NB4 (cell line): ENCODE measurements at places on chromosomes 5 and 9.

DNA sequence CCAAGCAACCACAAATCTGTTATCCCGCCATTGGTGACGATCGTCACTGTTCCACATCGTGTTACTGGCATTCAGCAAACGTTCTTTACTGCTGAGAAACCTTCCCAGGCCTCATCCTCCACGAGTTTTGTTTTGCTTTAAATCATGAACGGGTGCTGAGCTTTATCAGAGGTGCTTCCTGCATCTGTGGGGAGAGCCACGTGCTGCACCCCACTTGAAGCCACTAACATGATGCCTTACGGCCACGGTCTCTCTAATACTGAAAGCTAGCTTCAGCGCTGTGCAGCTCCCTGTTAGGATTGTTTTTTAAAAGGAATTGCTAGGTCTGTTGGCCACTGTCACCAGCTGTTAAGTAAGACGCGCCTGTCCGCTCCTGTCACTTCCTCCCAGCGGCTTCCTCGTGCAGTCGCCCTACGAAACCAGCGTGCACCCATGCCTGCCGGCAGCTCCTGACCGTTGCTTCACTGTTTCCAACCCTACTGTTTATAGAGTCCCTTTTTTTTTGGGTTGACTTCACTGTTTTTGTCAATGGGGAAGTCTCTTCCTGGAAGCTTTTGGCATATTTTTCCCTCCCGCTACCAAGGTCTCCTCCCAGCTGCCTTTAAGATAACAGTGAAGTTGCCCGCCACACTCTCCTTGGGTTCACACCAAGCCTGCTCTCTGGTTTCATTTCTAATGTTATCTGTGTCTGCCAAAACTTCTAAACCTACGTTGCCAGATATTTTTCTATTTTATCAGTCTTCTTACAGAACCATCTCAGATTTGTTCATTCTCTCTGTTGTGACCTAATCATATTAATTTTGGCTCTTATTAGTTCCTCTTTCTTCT is 20.3 kb downstream of the LPCAT1 start:
- DNase-seq: peak; percentile 88

DNA sequence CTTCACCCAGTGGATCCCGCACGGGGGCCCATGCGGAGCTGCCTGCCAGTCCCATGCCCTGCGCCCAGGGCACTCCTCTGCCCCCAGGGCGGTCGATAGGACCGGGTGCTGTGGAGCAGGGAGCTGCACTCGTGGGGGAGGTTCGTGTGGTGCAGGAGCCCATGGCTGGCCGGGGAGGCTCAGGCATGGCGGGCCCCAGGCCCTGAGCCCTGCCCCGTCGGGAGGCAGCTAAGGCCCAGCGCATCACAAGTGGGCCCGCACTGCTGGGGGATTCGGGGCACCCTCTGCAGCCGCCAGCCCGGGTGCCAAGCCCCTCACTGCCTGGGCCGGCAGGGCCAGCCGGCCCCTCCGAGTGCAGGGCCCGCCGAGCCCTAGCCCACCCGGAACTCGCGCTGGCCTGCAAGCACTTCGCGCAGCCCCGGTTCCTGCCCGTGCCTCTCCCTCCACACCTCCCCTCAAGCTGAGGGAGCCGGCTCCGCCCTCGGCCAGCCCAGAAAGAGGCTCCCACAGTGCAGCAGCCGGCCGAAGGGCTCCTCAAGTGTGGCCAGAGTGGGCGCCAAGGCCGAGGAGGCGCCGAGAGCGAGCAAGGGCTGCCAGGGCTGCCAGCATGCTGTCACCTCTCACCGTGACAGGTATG is 221.1 kb upstream of the RORB start:
- no peak for DNase-seq

- DNase-seq: no peak
Measured at GRCh38 chr9:26694381-26695297, 198.0 kb downstream of the CAAP1 start.

GRCh38 chr5:116525674-116526073 is 48.9 kb downstream of the SEMA6A start:
- DNase-seq: no peak

DNA sequence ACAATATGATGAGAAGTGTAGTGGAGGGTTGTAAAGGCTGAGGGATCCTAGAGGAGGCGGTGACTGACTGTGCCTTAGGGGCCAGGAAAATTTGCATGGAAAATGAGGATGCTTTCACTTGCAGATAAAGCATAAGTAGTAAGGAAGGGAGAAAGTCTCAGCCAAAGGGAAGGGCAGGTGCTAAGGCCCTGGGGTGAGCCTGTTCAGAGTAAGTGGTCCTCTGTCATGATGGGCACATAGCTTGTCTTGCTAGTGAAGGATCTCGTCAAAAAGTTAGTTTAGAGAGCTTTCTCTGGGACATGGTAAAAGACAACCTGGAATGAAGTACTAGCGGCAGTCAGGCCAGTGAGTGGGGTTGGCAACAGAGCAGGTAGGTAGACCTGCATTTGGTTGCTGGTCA is 75.4 kb upstream of the CPLX2 start:
- no peak for DNase-seq

DNA sequence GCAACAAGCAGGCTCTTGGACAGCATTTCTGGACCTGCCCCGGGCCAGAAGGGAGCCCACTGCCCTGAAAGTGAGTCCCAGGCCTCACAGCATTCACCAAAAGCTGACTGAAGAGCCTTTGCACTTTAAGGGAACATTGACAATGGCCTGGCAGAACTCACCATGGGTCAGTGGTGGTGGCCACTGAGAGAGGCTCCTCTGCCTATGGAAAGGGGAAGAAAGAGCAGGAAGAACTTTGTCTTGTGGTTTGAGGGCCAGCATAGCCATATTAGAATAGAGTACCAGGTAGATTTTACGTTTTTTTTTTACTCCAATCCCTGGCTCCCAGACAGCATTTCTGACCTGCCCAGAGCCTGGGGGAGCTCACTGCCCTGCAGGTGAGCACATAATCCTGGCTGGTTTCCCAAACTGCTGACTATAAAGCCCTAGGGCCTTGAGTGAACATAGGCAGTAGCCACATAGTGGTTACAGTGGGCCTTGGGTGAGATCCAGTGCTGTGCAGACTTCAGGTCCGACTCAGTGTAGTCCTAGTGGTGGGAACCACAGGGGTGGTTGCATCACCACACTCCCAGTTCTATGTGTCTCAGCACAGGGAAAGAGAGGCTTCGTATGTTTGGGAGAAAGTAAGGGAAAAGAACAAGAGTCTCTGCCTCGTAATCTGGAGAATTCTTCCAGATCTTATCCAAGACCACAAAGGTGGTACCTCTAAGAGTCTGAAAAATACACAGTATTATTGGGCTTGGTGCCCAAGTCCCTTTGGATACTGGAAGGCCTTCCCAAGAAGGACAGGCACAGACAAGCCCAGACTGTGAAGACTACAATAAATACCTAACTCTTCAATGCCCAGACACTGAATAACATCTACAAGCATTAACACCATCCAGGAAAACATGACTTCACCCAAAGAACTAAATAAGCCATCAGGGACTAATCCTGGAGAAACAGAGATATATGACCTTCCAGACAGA is 89.5 kb downstream of the TSSK1B start:
- no peak for DNase-seq

DNA sequence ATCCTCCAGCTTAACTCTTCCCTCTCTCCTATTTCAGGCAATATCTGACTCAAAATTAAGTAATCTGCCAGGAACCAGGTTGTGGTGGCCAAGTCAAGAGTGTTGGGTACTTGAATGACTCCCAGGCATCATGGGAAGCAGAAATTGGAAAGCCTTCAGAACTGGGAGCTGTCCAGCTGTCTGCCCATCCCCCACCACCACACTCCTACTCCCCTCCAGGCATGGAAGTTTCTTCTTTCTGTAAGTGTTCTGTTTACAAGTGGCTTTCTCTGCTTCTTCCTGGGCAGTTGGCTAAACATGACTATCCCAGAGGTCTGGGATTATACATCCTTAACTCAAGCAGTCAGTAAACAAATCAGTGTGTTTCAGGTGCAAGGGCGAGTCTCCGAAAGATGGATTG is 14.6 kb upstream of the PBX3 start:
- DNase-seq: no peak

GRCh38 chr5:124927735-124928134 is 181.3 kb upstream of the ZNF608 start:
- DNase-seq: no peak

DNA sequence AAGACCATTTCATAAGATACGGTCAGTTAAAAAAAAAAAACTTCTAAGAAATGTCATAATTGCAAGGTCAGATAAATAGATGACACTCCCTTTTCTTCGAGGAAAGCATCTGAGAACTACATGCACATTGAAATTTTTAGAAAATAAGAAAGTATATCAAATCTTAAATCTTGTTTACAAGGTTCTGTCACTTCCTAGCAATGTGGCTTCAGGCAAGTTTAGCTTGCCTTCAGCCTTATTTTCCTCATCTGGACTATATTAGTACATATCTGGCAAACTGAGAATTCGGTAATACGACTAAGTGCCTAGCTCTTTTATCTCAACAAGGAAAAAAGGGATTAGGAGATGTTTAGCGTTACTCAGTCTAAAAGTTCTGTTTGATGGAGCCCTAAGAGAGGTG is 32.5 kb upstream of the OR2K2 start:
- DNase-seq: no peak

DNA sequence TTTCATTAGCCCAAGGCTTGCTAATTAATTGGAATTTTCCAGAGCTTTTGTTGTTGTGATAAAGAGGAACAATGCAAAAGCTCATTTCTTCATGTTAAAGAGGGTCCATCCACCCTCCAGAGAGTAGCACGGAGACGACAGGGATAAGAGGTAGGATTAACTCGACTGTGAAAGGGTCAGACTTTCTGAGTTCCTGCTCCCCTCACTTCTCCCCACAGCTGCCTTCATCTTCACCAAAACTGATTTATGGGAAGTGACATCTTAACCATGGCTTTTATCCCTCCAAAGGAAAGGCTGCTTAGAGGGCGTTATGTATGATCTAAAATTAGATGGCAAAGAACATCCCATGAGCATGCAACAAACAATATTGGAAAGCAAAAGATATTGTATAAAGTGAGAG is 135.5 kb downstream of the GLIS3 start:
- DNase-seq: no peak

- no peak for DNase-seq
Measured at GRCh38 chr9:75451505-75451904, 363.2 kb downstream of the OSTF1 start.

DNA sequence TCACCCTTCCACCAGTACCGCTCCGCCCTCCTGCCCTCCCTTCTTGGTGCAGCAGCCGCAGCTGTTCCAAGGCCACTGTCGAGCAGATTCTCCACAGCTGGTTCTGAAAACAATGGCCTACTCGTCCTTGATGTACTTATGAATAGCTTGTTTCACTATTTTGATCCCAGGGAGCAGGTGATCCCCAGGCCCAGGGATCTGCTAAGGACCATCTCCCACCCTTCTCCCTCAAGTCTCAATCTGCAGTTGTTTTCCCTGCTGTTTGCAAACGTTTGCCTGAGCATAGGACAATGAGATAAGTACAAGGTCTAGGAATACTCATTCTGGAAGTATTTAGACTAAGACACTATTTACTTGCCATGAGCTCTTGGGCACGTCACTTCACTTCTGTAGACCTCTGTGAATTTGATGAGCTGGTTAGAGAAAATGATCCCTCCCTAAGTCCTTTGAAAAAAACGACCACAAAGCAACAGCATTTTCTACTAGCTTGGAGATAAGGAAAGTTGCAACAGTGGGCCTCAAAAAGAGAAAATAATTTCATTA is 1.8 kb downstream of the LURAP1L start:
- no peak for DNase-seq

DNA sequence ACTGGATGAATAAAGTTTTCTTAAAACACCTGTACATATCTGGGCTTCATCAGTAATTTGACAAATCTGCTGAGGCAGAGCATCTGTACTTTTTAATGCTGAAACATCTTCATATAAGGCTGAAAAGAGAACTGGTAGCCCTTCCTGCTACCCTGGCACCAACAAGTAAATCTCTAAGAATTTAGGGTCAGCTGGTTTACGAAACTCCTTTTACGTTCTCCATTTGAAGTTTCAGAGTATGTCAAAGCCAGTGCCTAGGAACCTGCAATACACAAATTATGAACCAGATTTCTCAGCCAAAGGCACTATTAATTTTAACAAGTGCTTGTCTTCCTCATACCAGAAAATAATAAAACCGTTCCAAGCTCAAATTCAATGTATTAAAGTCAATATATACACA is 3.8 kb downstream of the ZFAND5 start:
- DNase-seq: no peak

DNA sequence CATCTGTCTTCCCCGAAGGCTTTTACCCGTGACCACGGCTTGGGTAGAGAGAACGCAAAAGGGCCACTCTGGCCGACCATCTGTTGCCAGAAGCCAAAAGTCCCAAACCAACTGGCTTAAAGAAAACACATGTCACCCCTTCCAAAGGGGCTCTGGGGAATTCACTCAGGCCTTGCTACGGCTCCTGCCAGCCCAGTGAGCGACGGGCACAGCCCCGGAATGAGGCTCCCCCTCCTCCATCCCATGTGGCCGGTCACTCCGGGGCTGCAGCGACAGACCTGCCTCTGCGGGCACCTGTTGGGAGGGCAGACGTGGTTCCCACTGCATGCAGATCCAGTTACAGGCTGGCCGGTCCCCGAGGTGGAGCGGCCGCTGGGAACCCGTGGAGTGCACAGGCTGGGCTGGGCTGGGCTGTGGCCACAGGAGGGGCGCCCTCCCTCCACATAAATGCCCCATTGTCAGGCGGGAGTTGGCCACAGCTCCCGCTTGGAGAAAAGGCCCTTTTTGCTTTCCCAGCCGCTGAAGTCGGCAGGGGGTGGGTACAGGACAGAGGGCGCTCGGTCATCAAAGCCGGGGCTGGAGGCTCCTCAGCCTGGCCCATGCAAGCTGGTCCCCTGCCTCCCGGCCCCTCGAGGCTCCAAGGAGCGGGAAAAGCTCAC is 19.9 kb downstream of the NOTCH1 start:
- DNase-seq: no peak

DNA sequence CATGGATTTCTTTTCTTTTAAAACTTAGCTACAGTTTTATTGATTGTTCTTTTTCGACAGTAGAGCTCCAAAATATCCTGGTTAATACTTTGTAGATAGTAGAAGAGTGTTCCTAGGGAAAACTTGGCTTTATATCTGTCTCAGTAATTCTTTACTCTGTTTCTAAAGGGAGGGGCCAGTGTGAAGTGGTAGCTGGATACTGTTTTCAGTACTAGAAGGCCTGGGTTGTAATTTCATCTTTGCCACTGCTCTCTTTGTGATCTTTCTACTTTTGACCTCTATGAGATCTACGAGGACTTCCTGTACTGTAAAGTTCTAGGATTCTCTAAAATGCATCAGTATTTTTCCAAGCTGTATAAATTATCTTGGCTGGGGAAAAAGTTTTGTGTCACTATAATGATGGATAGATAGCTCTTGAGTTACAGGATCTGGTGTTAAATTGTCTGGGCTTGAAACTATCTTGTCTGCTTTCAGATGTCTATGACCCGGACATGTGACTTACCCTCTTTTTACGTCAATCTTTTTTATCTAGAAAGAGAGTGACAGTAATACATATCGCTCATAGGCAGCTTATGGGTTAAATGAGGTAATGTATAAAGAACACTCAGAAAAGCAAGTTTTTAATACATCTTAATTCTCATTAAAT is 53.6 kb downstream of the PRR16 start:
- DNase-seq: no peak

GRCh38 chr5:111966290-111966689 is 209.3 kb upstream of the NREP start:
- DNase-seq: no peak

GRCh38 chr5:54673523-54674225 is 156.1 kb downstream of the SNX18 start:
- peak; percentile 78 for DNase-seq
